ENCODE measurements at places on chromosomes 7 and 10.

DNA sequence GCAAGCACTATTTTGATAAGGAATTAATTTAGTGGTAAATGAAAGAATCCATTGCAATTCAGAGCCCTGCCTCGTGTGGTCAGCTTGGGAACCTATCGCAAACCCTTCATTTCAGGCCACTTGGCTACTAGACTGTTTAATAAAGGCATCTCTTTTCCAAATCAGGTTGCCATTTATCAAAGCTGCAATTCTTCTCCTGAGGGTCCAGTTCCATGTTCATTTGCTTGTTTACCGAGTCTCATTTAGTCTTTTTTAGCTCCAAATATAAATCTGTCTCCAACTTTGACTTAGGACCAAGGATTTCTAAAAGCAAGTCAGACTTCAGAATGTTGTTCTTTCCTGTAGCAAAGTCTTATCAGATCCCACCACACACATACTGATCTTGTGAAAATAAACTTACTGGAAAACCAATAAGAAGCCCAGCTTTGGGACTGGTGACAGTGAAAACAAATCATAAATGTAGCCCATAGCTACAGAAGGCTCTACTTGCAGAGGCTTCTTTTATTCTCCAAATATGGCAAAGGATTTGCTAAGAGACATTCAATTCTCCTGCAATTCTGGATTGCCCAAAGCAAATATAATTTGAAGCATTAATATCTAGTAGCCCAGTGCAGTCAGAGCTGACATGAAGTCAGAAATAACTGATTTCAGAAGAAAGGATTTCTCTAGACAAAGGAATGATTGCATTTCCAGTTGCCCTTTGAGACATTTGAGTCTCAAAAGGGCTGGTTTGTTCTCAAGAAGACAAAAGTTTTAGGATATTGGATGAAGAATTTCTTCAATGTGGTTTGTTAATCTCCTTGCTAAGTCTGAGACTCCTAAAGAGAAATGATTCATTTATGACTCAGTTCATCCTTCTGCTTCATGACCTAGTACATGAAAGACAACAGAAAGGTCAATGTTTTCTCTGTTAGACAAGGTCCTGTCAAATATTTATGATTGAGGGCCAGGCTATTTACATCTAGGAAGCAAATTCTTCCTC lies 28.0 kb downstream of the PPP1R3C start:
- DNase-seq, result no peak

DNA sequence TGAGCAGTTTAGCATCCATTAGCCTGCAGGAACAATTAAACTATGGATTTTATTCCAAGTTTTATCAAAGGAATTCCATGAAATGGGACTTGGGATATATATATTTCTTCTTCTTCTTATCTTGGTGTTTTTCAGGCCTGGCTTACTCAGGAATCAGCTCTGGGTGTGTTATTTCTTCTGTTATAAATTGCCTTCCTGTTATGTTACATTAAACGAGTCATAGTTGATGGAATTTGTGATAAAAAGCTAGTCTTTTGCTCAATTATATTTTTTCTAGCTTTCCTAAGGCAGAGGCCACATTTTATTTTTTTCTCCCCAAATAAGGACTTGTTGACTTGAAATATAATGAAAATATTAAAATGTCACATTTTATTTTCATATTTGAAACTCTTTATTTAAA lies 141.3 kb downstream of the EPC1 start:
- no peak for DNase-seq

- peak; percentile 16 for DNase-seq
Observed at GRCh38 chr7:50119815-50120637, 27.0 kb upstream of the ZPBP start.

- DNase-seq, result no peak
Observed at GRCh38 chr10:25646371-25646770, 287.7 kb upstream of the MYO3A start.

DNA sequence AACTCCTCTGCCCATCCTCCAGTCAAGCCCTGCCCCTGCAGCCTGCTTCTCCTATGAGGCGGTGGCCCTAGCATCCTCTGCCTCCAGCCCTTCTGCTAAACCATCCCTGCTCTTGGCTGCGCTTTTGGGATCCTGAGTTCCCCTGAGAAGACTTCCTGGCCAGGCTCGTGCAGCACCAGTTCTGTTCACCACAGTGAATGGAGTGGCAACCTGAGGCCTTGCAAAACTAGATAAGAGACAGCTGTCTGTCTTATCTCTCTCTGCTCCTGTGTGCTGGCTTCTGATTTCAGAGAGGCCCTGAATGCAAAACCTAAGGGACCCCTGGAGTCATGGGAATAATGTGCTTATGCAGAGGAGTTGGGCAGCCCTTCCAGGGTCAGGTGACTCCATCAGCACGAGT lies 119.2 kb downstream of the TMEM178B start:
- DNase-seq, result no peak

- no peak for DNase-seq
Observed at GRCh38 chr7:142560166-142560565, 189.1 kb upstream of the PRSS1 start.

DNA sequence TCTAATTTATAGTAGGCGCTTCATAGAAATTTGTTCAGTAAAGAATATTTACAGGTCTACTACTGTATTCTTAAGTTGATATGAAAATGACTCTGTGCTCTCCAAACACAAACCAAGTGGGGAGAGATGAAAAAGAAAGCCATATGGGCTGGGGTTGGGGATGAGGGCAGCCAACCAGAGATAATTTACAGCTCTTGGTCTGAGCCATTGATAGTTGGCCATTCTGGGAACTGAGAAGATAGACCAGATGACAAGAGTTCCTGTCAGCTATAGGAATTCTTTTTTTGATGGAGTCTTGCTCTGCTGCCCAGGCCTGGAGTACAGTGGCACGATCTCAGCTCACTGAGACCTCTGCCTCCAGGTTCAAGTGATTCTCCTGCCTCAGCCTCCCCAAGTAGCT lies 57.4 kb downstream of the LAMB4 start:
- no peak for DNase-seq

GRCh38 chr10:92001581-92001980 lies 78.0 kb downstream of the BTAF1 start:
- no peak for DNase-seq

DNA sequence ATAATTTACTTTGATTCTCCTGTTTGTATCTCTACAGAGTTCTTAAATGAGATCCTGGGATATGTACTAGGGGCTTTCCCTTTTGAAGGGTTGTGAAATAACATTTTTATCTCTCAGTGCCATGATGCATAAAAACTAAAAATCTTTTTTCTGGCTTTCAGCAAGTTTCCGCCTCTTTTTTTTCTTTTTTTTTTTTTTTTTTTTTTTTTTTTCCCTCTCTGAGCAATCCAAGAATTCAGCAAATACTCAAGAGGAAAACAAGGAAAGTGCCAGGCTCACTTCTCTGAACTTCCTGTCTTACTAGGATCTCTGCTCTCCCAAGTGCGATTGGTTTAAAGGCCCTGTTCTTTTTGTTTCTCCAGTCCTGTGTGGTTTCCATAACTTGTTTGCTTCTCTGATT lies 79.9 kb downstream of the HYCC1 start:
- DNase-seq, result no peak

All from SHP77 (cell line).